ENCODE measurements at places on chromosomes 7 and 10.
A peak's percentile ranks its signal among the peaks of the same experiment; 100 is the strongest.

DNA sequence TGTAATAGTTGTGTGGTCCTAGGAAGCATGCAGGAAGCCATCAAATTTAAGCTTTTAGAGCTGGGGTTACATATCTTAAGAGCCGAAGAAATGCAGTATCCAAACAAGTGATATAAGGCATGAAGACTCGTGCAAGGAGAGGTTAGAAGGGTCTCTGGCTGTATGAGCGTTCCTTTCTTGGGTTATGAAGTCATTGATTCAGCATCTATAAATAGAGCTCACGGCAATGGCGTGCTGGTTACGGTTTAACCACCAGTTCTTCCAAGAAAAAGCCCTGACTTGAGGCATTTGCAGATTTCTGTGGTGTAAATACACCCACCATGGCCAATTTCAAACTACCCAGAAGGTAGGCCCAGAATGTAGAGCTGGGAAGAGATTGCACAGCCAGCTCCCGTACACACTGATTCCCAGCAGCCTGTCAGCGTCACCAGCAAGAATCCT, 72.0 kb upstream of the KAT6B start:
- no peaks in the 10 kb centered on the region for H3K36me3 ChIP-seq
- H3K27ac ChIP-seq: no peak overlapping the region
- no peak for DNase-seq
- no peaks in the 10 kb centered on the region for H3K27me3 ChIP-seq
- no peak overlapping the region for H3K4me3 ChIP-seq

DNA sequence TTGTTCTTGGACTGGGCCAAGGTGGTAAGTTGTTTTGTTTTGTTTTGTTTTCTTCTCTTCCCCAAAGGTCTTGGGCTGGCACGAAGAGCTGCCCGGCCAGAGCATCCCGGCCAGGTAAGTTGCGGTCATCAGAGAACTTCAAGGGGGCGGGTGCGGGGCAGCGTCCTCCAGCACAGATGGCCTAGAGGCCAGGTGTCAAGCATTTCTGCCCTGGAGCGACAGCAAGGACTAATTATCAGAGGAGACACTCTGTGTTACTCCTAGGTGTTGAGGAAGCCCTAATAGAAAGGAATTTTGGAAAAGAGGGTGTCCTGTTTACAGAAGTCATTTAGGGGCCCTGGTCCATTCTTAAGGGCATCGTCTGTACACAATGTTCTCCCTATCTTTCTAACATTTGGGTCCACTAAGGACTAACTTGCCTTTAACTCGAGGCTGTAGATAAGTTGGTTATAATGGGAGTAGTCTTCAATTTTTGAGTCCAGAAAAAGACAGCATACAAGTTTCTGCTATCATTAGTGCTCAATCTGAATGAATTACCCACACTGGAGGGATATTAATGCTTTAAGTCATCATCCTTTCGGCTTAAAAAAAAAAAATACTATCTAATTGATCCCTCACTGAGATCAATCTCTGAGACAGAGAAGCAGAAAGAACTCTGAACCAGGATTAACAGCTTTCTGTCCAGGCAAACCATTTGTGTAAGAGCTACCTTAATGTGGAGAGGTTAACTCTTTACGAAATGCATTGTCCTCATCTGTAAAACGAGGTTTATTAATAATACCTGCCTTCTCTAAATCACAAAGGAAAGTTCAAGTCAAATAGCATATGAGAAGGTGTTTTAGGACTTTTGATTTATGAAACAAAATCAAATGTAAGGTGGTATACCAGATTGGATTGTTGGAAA, 1.5 kb downstream of the ITGB8 start:
- no peaks in the 10 kb centered on the region for H3K36me3 ChIP-seq
- peaks cover 2% of the 10 kb centered on the region for H3K4me1 ChIP-seq
- H3K27ac ChIP-seq: peak overlapping the region; percentile 83
- no peak for DNase-seq

DNA sequence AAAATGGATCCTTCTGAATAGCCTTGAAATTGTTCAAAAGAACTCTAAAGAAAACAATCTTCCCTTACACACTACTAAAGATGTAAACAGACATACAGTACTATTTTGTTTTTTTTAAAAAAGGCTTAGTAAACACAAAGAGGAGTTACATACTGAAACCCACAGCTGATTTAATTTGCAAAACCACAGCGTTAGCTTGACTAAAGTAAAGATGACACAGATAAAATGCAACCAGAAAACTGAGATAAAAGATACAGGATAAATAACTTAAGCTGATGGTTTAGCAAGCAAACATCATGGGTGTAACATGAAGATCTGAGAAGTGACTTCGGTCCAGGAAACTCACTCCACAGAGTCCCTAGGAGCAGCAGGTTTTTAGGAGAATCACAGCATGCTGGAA, 21.8 kb downstream of the PRKCQ start:
- no peak for DNase-seq
- no peak overlapping the region for H3K4me3 ChIP-seq
- H3K27me3 ChIP-seq: no peaks in the 10 kb centered on the region
- no peak overlapping the region for H3K27ac ChIP-seq
- no peaks in the 10 kb centered on the region for H3K36me3 ChIP-seq

GRCh38 chr7:124101173-124101768, 68.4 kb upstream of the TMEM229A start:
- H3K36me3 ChIP-seq: no peaks in the 10 kb centered on the region
- H3K27me3 ChIP-seq: no peaks in the 10 kb centered on the region
- H3K27ac ChIP-seq: no peak overlapping the region
- no peak overlapping the region for H3K4me3 ChIP-seq
- no peak for DNase-seq

DNA sequence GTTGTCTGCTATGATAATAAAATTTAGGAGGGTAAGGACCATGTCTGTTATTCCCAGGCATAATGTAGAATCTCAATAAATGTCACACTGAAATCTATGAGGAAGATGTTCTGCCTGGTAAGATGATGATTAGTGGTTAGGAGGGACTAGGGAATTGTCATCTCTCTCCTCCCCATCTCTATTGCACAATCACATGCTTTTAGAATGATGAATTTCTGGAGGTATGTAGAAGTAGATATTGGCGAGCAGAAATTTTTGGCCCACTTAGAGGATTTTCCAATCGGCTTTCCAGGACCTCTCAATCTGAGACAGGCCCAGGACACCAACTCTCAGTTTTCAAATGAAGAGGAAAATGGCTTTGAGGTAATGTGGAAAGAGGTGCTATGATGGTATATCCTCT, 2.0 kb upstream of the PITX3 start:
- H3K27me3 ChIP-seq: no peaks in the 10 kb centered on the region
- DNase-seq: no peak
- peaks cover 30% of the 10 kb centered on the region for H3K4me1 ChIP-seq
- H3K4me3 ChIP-seq: no peak overlapping the region
- no peak overlapping the region for H3K27ac ChIP-seq

- no peak for DNase-seq
- peaks cover 12% of the 10 kb centered on the region for H3K36me3 ChIP-seq
- no peak overlapping the region for H3K27ac ChIP-seq
Measured at GRCh38 chr7:156751319-156751718, 110.7 kb downstream of the RNF32 start.
